Activated CD8-positive, alpha-beta memory T cell treated with anti-CD3 and anti-CD28 coated beads for 4 hours (primary cell): ENCODE measurements at places on chromosomes 4 and X.

DNA sequence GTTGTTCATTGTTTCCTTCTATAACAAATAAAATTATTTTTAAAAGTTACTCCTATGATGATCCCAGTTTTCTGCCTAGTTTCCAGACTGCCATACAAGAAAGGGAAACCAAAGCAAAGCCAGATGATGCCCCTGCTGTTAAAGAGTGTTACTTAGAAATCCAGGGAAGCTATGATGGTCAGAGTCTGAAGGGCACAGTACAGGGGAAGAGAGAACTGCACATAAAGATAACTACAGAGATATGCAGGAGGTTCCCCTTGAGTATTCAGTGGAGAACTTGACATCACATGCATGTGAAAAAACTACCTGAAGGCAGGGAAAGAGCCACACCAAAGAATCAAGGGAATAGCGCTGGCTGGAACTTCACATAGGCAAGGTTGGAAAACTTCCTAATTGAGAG, 494.2 kb upstream of the FSTL5 start:
- no peak for DNase-seq

GRCh38 chr4:150212927-150213326, 134.7 kb downstream of the DCLK2 start:
- no peak for DNase-seq

DNA sequence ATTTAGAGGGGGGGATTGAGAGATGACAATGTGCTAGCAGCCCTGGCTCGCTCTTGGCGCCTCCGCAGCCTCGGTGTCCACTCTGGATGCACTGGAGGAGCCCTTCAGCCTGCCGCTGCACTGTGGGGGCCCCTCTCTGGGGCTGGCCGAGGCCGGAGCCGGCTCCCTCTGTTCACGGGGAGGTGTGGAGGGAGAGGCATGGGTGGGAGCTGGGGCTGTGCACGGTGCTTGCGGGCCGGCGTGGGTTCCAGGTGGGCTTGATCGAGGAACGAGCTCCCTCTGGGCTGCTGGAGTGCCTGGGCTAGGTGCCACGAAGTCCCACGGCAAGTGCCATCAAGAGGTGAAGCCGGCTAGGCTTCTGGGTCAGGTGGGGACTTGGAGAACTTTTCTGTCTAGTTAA, 6.9 kb downstream of the C4orf46 start:
- DNase-seq: no peak

DNA sequence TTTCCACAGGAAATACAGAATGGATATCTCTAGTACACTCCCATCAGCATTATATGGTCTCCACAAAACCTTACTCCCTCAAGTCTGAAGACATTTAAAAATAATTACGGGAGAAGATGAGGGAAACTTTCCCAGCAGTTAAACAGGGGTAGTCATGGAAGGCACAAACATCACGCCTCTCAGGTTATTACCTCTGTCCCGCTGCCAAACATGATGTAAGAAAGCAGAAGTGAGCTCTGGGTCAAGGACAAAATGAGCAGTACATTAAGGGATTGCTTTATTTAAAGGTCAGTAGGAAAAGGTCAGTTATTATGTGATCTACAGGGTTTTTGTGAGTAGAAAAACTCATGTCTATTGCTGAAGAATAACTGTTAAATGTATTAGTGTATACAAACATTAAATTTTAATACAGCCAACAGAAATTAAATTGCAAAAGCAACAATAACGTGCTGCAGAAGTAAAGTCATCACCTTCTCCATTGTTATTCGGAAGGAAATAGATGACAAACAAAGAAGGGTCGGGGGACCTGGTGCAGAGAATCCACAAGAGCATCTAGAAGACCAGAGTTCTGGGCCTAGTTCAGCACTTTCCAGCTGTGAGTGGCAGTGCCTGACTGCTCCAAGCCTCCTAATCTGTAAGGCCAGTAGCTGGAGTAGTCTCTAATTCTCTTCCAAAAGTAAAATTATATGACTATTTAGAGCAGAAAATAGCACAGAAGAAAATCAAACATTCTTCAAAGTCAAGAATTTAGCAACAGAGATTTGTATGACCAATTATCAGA, 171.2 kb downstream of the PPP3CA start:
- no peak for DNase-seq

DNA sequence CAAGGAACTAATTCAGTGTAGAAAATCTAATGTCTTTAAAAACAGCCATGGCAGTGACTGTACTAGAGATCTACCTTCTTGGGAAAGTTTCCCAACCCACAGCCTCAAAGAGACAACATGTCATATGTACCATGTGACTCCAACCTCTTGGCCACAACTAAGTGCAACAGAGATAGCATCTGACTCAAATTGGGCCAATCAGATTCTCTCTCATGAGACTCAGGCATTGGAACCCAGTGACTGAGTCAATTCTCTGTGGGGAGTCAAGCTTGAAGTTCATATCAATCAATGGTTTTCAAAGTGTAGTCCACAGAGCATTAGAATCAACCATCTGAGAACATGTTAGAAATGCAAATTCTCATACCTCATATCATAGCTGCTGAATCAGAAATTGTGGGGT, 123.3 kb downstream of the MBNL3 start:
- no peak for DNase-seq

GRCh38 chrX:13826770-13827169, 9.9 kb upstream of the GPM6B start:
- DNase-seq: no peak

DNA sequence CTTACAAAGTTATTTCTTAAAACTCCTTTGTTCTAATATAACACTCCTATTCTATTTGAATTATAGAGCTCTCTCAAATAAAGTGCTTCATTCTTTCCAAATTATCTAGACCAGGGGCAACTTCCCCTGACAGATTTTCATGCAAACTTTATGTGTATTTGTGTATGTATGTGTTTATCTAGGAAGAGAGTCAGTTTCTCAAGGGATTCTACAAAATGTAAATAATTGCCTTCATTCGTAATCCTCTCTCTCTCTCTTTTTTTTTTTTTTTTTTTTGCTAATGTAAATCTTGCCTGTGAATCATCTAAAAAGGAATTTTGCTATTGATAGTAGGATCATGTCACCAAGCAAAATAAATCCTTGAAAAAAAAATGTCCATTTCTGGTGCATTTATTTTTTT, 38.9 kb upstream of the RBPJ start:
- DNase-seq: no peak

GRCh38 chr4:183987987-183988392, 82.9 kb downstream of the STOX2 start:
- DNase-seq: no peak

- no peak for DNase-seq
These were observed 34.4 kb downstream of the FAM13A start for GRCh38 chr4:89022426-89023128.

DNA sequence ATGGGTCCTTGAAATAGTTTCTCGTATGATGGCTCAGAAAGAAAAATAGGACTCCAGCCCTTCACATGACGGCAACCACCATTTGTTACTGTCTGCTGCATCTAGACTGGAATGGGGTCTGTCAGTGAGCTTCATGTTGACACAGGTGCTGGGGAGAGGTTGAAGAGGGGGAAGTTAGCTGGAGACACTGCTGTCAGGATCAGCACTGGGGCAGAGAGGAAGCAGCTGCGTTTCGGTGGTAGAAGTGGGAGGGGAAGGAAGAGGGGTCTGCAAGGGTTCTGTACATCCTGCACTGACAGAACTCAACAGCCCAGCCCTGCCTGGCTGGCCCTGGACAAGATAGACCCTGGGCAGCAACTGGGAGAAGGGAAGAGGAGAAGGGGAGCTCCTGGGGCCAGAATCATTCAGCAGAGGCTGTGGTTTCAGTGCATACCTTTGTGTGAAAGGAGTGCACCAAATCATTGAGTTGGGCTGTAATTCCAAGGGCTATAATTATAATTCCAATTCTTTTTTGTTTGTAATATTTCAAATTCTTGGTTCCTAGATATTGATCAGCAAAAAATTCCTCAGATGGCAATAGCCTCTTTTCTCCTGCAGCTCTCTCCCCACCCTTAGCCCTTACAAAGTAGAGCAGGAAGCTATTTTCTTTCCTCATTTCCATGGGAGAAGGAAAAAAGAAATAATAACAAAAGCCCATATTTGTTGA, 119.4 kb upstream of the C1GALT1C1 start:
- DNase-seq: no peak

- DNase-seq: no peak
These were observed 322.5 kb downstream of the HS3ST1 start for GRCh38 chr4:11106190-11106589.

DNA sequence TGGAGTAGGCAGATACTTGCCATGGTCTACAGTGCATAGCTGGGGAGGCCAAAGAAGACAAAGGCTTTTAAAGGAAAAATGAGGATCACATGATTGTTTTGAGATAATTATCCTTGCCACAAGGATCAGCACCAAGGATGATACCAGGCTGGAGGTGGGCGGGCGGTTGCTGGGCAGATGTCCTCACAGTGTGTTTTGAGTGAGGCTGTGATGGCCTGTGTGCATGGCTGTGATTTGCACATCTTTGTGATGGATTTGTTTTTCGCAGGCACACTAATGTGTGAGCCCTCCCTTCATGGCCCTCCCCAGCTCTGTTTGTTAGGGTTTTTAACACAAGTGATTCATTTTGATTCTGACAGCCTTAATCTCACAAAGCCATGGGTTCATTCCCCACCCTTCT, 46.8 kb downstream of the RGS12 start:
- no peak for DNase-seq

- no peak for DNase-seq
These were observed 77.2 kb upstream of the BCOR start for GRCh38 chrX:40174854-40175510.

GRCh38 chrX:141279476-141279875, 37.2 kb upstream of the SPANXC start:
- no peak for DNase-seq

GRCh38 chrX:332916-333610, 14.5 kb upstream of the GTPBP6 start:
- no peak for DNase-seq

GRCh38 chr4:11436673-11437072, 8.0 kb upstream of the HS3ST1 start:
- no peak for DNase-seq

DNA sequence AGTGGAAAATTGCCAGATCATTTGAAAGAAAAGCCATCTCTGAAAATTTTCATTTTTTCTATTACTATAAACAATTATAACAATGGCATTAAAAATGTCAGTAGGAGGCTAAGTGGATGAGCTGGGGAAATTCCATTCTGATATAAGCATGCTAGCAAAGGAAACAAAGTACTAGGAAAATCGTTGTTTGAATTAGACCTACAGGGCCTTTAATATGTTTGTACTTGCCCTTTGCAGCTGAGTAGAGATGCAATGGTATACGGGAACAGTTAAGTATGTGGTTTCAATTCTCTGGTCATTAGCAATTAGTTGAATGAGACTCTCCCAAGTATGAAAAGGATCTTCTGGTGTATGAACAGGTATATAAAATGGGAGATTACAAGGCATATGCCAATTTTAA, 452.2 kb downstream of the PCDH11X start:
- DNase-seq: no peak

GRCh38 chrX:133985164-133985966, at the start of gene GPC3:
Gene GPC3, minus strand, starts transcription at chrX:133985594.
- no peak for DNase-seq

GRCh38 chrX:112819008-112819640, 21.5 kb downstream of the AMOT start:
- no peak for DNase-seq

DNA sequence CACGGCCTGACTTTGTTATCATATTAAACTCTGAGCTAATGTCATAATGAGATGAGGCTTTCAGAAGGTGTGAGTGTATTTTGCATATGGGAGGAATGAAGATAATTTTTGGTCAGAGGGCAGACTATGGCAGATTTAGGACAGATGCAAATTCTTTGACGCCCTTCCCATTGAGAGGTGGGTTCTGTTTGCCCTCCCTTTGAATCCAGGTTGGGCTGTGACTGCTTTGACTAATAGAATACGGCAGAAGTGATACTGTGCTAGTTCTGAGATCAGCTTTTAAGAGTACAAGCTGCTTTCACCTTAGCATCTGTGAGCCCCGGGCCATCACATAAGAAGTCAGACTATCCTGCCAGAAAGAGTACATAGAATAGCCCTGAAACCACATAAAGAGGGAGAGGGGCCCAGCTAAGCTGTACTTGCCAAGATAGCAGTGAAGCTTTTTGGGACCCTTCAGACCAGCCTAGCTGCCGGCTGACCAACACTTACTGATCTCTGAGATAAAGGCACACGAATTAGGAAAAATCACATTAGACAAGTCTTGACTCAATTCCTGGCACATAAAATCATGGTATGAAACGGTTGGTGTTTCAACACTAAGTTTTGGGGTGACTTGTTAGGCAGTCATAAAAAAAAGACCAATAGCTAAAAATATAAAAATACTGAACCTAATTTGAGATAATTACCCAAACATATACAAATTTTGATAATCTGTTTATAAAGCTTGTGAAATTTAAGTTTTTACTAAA, 166.7 kb upstream of the SH3RF1 start:
- DNase-seq: no peak

DNA sequence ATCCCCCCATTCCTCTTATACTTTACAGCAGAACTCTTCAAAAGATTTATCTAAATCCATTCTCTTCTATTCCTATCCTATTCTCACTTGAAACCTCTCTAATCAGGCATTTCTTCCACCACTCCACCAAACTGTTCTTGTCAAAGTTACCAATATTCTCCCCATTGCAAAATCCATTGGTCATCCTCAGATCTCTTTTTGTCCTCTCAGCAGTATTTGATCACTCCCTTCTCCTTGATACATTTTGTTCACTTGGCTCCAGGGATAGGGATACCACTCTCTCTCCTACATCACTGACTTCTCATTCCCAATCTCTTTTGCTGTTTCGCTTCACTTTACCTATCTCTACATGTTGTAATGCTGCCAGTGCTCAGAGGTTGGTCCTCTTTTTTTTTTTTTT, 2.8 kb upstream of the MTMR8 start:
- no peak for DNase-seq

- no peak for DNase-seq
These were observed 39.3 kb downstream of the SRPX start for GRCh38 chrX:38181357-38181756.

GRCh38 chrX:48616576-48616975, 19.3 kb downstream of the WDR13 start:
- DNase-seq: no peak

DNA sequence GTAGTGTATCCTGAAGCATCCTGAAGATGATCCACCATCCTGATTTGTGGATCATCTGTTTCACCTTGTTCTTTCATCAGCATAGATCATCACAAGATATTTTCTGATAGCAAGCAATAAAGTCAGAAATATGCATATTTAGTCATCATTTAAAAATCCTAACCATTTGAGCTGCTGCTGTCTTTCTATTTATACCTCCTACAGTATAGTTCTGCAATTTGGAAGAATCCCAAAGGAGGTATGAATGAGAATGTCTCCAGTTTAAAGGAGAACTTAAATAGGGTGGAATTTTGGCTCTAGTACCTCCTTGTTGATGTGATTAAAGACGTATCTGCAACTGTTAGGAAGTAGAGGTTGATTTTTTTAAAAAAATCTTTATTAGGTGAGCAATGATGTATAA, 7.6 kb downstream of the SLC25A14 start:
- no peak for DNase-seq

GRCh38 chr4:112560084-112560483, 44.1 kb upstream of the NEUROG2 start:
- DNase-seq: no peak

GRCh38 chr4:155795991-155796390, 37.2 kb downstream of the GUCY1B1 start:
- DNase-seq: no peak

- no peak for DNase-seq
These were observed 5.7 kb upstream of the SCOC start for GRCh38 chr4:140367738-140368137.

GRCh38 chr4:14952352-14952751, 49.9 kb upstream of the CPEB2 start:
- no peak for DNase-seq

- DNase-seq: no peak
These were observed 67.0 kb downstream of the DDX53 start for GRCh38 chrX:23066588-23067281.
